ENCODE measurements at places on chromosomes 3 and 15.
A peak's percentile ranks its signal among the peaks of the same experiment; 100 is the strongest.

GRCh38 chr15:63233667-63234423 is 43.6 kb upstream of the APH1B start:
- DNase-seq, result peak; percentile 76

DNA sequence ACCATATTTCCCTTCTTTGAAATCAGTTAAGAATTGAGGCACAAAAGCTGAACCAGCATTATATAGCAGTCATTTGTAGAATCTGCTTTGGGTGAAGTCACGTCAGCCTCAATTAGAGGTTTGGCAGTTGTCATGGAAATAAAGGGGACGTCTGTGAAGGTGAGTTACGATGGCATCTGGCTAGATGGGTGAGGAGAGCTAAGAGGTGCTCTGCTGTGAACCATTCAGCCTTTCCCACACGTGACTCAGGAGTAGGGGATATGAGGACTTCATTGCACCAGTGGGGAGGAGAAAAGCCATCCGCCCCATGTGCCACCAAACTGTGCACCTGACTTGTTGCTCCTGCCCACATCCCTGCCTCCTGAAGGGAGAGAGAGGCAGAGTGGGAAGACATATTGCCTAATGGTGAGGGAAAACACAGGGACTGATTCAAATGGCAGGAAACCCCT is 2.8 kb upstream of the C15orf40 start:
- no peak for DNase-seq

GRCh38 chr15:55770806-55771205 is 27.9 kb upstream of the PRTG start:
- DNase-seq, result no peak

GRCh38 chr3:127702151-127702578 is 29.4 kb downstream of the ABTB1 start:
- DNase-seq, result no peak

DNA sequence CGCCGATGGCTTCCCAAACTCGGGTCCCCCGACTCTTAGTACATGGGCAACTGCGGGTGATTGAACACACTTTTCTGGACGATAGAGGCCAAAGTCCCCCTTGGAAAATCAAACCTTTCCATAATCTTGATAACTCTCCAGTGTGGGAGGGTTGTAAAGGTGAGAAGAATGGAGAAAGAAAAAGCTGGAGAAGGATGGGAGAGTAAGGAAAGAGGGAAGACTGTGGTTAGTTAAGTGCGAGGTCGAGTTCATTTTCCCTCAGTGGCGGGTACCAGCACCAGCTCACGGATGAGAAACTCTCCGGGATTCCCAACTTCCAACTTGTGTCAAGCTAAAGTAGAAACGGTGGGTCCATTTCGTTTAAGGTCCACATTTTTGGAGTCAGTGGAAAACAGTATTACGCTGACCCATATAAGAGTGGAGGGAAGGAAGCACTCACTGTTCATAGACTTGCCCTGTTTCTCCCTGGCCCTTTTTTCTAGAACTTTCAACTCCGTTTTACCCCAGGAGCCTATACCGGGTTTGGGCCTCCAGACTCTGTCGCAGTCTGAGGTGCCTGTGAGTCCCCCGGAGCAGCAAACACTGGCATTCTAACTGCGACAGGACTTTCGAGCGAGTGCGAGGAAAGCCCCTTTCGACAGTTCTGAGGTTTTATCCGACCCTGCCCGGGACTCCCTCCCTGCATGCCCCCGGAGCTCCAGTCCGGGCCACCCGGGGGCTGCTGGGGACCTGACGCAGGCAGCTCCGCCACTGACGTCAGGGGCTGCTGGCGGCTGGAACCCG is 14.8 kb downstream of the ZIC1 start:
- DNase-seq, result no peak

DNA sequence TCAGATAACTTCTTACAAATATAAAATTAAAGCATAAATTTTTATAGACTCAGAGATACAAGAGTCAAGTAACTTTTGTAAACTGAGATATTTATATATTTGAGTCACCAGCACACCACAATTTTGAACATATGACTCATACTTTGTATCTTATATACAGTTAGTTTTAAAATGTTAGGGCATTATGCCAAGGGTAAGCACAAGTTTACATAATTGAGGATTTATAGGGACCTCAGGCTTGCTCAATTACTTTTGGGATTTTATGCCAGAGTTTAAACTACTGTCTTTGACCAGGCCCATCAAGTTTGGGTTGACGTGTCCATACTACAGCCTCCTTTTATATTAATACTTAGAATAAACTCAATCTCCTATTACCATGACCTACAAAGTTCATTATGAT is 7.4 kb upstream of the FGF7 start:
- DNase-seq, result peak; percentile 73

DNA sequence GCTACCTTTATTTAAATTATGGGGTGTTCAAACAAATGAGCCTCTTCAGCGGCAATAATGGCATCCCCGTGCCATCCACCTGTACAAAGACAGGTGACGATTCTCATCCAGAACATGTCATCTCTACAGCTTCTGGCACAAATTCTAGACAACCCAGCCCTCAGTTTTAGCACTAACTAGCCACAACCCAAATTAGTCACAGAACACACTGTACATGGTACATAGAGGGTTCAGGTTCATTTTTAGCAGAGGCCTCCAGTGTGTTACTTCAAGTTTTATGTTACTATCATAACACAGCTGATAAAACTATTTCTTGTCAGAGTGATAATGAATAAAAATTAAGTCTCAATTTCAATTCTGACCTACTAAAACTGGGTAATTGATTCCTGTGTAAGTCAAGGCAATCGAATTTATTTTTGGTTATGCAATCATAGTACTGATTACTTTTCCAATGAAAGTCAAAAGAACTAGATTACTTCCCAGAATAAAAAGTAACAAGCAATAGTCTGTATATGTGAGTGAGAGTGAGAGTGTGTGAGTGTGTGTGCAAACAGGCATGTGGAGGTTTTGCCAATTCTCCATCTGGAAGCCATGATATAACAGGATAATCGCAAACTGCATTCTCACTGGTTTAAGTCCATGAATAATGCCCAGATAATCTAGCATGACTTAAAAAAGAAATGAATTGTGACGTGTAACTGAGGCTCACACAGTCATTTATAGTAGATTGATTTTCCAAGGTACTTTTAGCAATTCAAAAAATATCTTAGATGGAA is 37.4 kb downstream of the SHQ1 start:
- no peak for DNase-seq

DNA sequence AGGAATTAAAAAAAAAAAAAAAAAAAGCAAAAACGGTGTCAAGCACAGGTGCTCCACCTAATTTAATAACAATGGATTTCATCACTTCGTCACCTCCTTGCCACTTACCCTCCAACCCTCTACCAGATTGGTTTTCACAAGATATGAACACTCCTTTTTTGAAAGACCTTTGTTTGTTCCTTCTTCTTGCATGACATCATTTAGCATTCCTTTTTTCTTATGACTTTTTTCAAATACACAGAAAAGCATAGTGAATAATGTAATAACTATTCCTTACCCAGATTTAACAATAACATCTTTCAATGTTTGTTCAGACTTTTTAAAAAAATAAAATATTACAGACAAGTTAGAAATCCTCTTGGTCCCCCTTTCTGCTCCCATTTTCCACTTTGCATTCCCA is 16.3 kb downstream of the COL6A6 start:
- DNase-seq, result no peak

DNA sequence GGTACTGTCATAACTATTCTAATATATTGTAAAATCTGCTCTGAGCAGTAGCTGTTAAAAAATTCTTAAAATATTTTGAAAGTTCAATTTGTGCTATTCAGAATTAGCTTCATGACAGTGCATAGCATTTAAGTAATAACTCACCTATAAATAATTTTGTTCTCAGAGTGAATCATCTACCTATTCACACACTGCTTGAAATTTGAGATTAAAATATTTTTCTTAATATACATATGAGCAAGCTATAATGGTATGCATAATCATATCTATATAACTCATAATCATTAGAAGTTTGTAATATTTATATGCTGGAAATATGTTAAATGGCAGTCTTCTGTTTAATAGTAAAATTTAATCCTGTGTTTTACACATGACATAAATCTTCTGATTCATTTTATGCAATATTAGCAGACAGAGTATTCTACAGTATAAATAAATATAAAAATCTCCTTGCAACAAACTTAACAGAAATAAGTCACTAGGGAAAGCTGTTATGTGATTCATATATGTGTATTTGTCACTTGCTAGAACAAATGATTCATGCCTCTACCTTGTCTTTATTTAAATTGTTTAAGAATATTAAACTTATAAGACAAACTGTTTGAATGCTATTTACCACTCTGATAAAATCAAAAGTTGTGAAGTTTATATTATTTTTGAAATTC is 710.8 kb downstream of the PLOD2 start:
- DNase-seq, result no peak

GRCh38 chr3:52220380-52221026 is 4.9 kb downstream of the TLR9 start:
- no peak for DNase-seq

GRCh38 chr15:44296625-44297524 is 8.4 kb downstream of the GOLM2 start:
- DNase-seq, result peak; percentile 30

DNA sequence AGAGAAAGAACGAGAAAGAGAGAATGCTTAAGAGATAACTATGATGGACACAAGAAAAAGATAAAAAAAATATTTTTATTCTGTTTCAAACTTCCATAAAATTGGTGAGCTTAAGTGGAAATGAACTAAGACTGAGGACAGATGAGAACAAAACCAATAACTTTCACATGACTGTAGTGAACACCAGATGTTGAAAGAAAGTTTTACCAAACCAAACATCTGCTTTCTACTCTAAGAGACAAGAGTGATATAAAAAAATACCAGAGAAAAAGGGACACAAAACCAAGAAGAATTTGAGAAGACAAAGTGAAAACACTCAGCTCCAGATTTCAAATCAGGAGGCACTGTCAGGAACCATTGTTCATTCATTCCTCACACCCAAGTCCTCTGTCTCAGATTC is 147.9 kb downstream of the IMPG2 start:
- no peak for DNase-seq

DNA sequence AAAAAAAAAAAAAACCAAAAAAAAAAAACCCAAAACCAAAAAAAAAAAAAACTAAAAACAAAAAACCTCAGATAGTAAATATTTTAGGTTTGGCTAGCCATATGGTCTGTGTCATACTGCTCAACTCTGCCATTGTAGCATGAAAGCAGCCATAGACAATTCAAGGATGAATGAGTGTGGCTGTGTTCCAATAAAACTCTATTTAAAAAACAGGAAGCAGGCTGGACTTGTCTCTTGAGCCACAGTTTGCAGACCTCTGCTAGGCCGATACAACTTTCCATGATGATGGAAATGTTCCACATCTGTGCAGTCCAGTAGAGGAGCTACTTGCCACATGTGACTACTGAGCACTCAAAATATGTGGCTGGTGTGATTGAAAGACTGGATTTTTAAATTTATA is 11.1 kb downstream of the EFCAB12 start:
- no peak for DNase-seq

- no peak for DNase-seq
Observed at GRCh38 chr3:132817646-132818177, 95.5 kb upstream of the NPHP3 start.

DNA sequence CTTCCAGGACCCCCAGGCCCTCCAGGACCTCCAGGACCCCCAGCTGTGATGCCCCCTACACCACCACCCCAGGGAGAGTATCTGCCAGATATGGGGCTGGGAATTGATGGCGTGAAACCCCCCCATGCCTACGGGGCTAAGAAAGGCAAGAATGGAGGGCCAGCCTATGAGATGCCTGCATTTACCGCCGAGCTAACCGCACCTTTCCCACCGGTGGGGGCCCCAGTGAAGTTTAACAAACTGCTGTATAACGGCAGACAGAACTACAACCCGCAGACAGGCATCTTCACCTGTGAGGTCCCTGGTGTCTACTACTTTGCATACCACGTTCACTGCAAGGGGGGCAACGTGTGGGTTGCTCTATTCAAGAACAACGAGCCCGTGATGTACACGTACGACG is 22.1 kb upstream of the CMSS1 start:
- DNase-seq, result no peak

GRCh38 chr3:116741467-116741866 is 31.9 kb downstream of the TUSC7 start:
- DNase-seq, result no peak

- peak; percentile 20 for DNase-seq
Observed at GRCh38 chr3:116198087-116198486, 247.2 kb downstream of the LSAMP start.

DNA sequence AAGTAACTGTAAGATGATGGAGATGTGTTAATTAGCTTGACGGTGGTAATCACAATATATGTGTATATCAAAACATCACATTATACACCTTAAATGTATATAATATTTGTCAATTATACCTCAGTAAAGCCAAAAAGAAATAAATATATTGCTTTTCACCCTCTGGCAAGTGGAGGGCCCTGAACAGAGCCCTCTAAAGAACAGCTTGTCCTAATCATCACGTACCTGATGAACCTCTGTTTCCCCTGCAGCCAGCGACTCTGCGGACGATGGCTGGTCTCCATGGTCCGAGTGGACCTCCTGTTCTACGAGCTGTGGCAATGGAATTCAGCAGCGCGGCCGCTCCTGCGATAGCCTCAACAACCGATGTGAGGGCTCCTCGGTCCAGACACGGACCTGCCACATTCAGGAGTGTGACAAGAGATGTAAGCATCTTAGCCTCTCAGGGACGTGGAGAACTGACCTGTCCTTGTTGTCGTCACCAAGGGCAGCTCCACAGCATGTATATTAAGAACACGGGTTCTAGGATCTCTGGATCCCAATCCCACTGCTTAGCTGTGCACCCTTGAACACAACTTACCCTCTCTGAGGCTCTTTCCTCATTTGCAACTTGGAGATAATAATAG is 6.3 kb downstream of the THBS1 start:
- DNase-seq, result no peak

- DNase-seq, result no peak
Observed at GRCh38 chr3:52093756-52094545, 37.6 kb upstream of the DUSP7 start.

DNA sequence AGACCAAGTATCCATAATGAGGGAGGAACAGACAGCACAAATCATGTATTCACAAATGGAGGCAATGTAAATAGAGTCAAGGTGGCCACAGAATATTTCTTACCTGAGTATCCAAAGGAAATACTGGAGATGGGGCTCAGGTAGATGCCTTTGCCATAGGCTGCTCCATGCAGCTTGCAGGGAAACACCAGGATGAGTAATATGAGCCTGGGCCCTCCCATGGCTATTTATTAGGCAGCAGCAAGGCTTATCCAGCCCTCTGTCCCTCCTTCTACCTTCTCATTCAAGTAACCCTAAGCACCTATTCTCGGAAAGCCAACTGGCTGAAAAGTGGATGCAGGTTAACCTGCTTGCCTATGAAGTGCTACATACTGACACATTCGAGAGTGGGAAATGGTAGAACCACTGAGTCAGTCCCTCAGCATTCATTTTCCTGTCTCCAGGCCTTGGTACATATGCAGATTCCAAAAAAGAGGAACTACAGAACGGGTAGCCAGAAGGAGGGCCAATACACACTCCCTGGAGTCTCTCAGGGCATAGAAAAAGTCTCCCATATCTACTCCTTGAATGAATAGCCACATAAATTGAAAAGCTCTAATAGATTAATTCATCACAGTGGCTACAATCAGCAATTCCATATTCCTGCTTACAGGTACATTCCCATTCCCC is 18.3 kb upstream of the PKM start:
- no peak for DNase-seq

GRCh38 chr3:4601892-4602291 is 108.7 kb downstream of the ITPR1 start:
- DNase-seq, result no peak

- DNase-seq, result no peak
Observed at GRCh38 chr15:65101891-65102708, 12.9 kb downstream of the UBAP1L start.

GRCh38 chr3:72593881-72594397 is 254.3 kb downstream of the SHQ1 start:
- no peak for DNase-seq

- no peak for DNase-seq
Observed at GRCh38 chr15:60703207-60703933, 224.4 kb upstream of the ICE2 start.

All from non-pigmented ciliary epithelial cell (primary cell).